GF-D8 (cell line): ENCODE measurements at places on chromosomes 7 and 10.

DNA sequence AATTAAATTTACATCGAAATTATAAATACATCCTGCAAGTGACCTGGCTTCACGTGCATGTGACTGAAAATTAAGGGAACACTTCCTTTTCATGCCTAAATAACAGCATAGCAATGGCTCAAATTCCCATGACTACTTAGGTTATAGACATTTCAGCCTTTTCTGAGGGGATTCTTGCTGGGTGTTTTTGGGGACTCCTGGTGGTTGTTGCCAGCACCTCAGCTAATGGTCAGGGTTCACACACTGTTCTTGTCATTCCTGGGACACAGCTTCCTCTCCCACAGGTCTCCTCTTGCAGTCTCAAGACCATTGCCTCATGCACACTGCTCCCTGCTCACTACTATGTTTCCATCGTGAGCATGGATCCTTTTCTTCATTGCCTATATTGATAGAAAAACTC lies 148.9 kb upstream of the GLI3 start:
- DNase-seq = no peak

DNA sequence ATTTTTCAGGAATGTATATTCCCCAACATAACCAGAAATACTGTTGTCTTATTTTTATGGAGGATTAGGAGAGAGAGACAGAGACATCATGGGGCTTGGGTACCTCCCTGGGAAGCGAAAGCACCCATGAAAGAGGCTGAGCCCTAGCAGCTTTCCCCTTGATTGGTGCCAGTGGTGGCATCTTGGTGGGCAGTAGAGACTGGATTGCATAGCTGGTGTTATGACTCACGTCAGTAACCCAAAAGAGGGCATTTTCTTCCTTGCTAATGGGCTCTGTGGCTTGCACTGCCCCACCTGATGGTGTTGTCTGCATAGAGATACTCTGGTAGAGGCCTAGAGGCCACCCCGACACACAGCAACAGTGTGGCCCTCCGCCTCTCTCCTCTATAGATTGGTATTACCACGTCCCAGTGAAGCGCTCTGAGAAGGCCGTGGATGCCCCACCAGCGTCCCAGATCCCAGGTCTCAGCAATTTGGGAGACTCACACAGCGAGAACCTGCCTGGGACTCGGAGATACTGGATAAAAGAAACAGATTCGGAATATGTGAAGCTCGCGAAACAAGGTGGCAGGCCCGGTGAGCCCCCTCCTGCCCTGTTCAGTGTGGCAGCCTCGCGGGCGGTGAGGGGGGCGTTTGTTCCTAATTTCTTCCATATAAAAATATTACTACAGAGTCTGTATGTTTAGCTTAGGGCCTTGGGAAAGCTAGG lies 5.8 kb downstream of the C7orf57 start:
- no peak for DNase-seq

DNA sequence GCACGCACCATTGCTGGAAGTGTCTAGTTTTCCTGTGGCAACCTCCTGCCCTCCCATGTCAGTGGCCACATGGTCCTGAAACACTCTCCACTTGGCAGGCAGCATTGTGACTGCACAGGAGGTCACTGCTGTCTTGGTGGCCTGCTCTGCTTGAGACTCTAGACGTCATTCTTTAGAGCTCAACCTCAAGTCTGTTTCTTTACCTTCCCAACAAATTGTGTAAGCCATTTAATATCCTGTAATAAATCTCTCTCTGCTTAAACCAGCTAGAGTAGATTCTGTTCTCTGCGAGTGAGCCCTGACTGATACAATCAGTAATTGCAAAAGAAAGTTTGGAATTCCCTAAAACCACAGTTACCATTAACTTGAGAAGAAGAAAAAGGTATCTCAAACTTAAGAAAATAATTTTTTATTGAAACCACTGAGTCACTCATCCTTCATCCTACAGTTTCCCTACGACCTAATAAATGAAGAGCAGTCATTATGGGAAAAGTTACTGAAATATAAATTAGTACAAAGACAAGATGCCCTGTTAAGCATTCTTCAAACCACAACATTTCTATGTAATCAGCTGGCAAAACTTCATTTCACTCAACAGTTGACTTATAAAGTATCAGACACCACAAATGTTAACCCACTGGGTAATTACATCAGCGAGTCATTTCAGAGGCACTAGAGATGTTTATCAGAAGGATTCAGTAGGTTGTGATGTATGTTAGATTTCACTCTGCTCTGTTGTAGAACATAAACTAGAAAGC lies 18.0 kb downstream of the SLC25A13 start:
- DNase-seq = peak; percentile 66

- peak; percentile 75 for DNase-seq
Measured at GRCh38 chr10:78299851-78300468, 266.3 kb downstream of the RPS24 start.

DNA sequence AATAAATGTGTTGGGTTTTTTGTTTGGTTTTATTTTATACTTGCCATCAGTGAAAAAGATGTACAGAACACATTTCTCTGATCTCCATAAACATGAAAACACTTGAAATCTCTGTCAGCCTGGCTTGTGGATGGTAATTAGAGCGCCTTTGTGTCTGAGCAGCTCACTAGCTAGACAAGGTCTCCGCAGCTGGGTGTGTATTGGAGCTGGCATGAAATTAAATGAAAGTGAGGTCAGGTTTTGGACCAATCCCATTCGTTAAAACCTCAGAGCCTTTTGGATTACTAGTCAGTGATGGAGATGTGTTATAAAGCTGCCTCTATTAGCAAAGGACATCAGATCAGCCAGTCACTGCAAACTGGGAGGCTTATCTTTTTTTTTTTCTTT lies 2.7 kb downstream of the FRAT1 start:
- DNase-seq = no peak

DNA sequence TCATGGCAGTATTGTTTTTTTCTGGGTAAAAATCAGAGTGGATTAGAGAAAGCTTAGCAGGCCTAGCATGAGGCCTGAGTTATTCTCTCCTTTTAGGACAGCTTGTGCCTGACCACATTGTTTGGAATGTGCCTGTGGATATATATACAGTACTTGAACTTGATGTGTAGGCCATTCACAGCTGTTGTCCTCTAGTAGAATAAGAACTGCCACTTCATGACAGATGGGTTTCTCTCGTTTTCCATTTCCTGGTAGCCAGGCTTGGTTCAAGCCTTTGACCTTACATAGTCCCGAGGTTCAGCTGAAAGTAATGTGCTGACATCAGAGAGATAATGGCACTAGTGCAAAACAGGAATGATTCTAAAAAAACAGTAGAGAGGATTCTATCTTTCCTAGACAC lies 473.9 kb downstream of the AUTS2 start:
- no peak for DNase-seq

GRCh38 chr7:66697449-66698438 lies 42.8 kb upstream of the RABGEF1 start:
- DNase-seq = no peak

DNA sequence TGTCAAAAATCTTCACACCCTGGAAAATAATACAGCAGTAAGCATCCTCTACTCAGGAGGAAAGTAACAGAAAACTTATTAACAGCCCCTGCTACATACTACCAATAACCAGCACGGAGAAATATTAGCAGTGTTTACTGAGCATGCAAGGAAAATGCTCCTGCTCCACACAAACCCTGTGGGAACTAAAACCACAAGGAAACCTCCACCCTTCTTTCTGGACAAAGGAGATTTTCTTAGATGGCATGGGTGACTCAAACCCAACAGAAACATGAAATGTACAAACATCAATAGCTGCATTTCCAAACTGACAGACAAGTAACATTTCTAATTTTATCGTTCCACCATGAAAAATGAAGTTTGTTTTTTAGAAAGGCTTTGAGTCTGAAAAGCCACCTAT lies 113.4 kb downstream of the VPS41 start:
- no peak for DNase-seq

DNA sequence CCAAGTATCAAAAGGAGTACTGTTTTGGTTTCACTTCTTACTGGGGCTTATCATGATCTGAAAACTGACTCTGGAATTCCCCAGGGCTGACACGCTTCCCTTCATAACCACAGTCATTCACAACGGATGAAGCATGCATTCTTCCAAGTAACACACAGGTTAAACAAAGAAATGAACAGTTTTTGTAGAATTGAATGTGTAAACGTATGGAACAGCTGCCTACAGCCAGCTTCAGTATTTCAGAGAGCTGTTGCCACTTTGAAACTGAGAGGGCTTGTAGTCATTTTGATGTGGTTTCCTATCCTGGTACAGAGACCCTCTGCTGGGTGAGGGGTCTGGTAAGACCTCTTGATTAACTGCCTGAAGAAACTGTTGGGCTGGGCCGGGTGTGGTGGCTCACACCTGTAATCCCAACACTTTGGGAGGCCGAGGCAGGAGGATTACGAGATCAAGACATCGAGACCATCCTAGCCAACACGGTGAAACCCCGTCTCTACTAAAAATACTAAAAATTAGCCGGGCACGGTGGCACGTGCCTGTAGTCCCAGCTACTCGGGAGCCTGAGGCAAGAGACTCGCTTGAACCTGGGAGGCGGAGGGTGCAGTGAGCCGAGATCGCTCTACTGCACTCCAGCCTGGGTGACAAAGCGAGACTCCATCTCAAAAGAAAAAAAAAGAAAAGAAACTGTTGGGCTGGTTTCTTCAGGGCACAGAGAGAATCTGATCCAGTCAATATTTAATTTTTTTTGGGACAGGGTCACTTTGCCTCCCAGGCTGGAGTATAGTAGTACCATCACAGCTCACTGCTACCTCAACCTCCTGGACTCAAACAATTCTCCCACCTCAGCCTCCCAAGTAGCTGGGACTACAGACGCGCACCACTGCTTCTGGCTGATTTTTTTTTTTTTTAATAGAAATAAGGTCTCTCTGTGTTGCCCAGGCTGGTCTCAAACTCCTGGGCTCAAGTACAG lies 4.7 kb downstream of the NFE2L3 start:
- DNase-seq = no peak

DNA sequence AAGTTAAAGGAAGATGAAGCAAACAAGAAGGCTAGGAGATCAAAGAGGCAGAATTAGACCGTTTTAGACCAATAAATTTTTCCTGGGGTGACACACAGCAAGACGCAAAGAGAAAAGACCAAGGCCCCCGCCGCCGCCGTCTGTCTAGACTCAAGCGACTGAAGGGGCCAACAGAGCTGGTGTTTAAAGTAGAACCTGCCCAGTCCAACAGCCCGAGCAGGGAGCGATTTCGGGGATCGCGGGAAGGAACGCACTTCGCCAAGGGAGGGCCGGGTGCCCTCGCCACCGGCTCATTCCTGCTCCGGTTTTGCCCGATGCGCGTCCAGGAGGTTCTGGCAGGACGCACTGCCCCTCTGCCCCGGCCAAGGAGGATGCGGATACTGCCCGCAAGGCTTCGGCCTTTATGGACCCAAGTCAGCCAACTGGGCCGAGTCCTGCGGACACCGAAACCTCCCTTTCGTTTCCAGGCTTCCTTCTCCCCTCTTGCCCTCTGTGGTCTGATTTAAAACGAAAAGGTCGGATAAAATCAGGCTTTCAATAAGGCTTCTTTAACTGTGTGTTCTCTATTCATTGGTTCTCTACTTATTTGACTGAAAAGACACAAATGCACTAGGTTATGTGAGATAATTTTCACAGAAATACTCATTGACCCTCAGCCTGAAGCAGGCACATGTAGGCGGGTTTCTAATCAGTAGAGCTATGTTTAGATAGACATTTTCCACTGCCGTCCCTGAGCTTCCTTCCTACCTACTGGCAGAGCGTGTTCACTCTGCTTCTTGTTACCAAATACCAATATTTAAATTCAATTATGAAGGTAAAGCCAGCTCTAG lies 2.2 kb upstream of the HOXA7 start:
- DNase-seq = no peak

GRCh38 chr7:17340655-17341054 lies 42.2 kb downstream of the AHR start:
- no peak for DNase-seq

GRCh38 chr10:21273400-21273968 lies 252.0 kb downstream of the SKIDA1 start:
- DNase-seq = no peak

GRCh38 chr10:112438356-112438755 lies 8.4 kb downstream of the ZDHHC6 start:
- no peak for DNase-seq

DNA sequence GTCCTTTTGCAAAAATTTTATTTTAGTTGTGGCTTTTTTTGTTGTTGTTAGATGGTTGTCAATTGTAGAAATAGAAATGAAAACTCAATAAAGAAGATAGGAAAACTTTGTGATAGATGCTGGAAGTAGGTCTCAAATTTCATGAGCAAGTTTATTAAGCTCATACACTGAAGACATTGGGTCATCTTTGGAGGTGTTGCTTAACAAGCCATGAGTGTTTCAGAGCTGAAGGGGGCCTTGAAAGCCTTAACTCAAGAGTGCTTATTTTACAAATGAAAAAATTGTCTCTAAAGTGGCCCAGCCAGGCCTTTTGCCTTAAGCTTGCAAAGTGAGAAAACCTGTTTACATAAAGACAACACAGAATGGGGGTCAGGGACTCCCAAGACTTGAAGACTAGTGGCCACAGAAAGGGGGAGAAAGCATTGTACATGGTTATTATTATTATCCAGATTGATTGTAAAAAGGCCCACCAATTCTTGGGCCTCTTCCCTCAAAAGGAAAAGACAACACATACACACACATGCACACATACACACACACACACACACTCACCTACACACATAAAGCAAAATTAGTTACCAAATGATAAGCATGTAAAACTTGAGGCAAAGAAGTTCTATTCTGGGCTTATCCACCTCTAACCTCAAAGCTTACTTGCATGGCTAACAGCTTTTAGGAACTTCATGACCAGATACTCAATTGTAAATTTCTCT lies 49.7 kb upstream of the GLCCI1 start:
- no peak for DNase-seq

DNA sequence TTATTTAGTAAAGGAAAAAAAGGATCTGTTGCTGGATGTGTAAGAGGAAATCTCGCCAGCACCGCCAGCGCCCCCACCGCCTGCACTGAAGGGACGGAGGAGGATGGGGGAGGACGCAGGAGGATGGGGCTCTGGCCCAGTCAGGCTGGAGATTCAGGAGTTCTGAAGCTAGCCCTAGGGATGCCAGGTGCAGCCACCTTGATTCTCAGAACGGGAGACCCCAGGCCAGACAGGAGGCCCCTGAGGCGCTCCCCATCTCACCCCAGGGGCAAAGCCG lies 1.3 kb downstream of the CAMK2B start:
- no peak for DNase-seq

- DNase-seq = no peak
Measured at GRCh38 chr10:130045091-130045652, 65.5 kb downstream of the C10orf143 start.

- no peak for DNase-seq
Measured at GRCh38 chr7:144519925-144520324, 116.4 kb upstream of the NOBOX start.

DNA sequence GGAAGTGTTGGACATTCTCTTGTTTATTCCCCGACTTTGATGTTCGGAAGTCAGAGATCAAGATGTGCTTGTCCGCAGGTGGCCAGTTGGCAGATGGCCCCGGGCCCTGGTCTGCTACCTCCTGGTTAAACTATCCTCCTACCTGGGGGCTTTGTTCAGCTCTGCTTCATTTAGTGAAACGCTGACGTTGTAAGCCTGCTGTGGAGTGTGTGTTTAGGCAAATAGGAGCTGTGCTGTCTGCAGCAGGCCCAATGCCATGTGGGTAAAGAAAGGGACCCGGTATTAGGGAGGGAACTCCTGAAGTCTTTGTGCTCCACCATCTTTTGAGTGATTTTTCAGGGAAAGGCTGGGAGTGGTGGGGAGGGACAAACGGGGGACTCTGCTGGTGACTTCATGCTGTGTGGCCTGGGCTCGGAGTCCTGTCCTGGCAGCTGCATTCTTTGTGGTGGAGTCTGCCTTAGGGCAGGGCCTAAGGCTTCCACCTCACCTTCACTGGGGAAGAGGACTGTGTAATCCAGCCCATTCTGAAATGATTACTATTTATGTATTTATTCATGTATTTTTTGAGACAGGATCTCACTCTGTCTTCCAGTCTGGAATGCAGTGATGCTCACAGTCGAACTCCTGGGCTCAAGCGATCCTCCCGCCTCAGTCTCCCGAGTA lies 171.1 kb upstream of the KLF6 start:
- no peak for DNase-seq
